ENCODE measurements at places on chromosomes 2 and 18.
A peak's percentile ranks its signal among the peaks of the same experiment; 100 is the strongest.

GRCh38 chr18:63155169-63155852, 164.3 kb downstream of the BCL2 start:
- DNase-seq = peak; percentile 87

DNA sequence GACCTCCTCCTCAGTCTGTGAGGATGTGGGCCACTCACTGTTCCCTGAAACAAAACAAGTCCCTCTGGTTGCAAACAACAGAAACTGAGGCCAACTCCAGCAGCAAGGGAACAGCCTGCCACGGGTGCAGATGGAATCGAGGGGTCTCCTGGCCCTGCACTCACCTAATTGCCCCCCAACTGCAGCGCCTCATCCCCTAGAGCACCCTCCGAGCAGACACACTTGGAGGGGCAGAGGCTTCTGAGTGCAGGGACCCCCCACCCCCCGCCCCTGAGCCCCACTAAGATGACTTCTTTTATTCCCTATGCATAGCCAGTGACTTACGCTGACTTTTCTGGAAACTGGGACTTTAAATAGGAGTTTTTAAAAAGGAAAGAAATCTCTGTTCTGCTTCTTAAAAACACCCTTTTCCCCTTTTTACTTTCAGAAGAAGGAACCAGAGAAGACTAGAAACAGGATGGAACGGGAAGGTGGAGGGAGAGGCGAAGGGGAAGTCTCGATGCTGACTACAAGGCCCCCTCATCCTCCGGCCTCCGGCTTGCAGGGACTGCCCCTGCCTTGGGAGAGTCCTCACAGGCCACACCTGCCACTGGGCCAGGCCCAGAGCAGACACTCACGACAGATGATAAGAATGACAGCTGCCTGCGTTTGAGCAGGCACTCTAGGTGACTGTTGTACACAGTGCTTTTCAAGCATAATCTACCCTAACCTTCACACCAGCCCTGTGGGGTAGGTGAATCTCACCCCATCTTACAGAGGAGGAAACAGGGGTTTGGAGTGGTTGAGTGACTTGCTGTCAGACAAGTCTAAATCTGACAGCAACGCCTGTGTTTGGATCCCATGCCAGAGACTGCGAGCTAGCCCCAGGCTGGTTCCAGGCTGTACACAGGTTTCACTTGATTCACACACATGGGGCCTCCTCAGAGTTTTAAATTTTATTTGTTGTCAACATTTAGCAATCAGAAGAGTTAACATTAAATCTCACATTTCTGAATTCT, 28.2 kb upstream of the BIN1 start:
- DNase-seq = no peak

DNA sequence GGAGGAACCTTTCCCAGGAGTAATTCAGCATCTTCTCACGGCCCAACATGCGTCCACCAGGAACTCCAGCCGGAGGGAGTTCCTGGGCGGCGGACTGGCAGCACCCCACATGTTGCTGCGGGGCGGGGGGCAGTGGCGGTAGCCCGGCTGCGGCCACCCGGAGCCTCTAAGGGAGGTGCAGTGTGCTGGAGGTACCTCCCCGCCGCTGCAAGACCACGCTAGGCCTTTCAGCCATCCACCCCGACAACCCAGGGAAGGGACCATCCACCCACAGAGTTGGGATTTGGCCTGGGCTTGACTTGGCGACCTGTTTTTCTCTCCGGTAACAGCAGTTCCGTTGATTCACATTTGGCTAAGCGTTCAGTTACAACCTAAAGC, 625 bp downstream of the LYPD6 start:
- no peak for DNase-seq

GRCh38 chr2:166376873-166377272, 1.1 kb upstream of the SCN9A start:
- DNase-seq = no peak

DNA sequence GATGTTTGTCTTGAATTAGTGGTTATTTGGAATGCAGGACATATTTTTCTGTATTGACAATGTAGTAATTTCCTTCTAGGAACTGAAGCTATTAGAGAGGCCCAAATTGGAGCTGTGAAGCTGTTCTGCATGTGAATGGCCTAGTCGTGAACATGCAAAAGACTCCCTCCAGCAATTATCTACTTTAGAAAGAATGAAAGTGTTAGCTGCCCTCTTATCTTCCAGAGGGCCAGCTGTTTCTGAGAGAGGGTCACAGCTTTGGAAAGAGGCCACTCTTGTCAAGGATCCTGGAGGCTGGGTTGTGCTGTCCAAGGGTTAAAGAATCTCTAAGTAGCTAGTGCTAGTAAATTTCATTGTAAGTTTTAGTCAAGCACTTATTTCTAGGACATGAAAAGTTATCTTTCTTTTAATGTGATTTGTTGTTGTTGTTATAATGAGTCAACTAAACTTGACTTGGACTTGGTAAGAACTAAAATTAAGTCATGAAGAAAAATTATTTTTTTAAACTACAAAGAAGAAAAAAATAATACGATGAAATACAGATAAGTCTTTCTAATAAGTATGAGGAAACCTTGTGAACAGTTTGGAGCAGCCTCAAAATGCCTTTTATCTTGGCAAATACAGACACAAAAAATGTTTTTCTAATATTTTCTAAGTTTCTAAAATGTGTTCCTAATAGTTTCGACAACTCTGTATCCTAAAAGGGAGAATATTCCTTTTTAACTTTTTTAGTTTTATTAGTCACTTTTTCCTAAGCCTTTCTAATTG, 36.8 kb downstream of the DPP4 start:
- DNase-seq = no peak

DNA sequence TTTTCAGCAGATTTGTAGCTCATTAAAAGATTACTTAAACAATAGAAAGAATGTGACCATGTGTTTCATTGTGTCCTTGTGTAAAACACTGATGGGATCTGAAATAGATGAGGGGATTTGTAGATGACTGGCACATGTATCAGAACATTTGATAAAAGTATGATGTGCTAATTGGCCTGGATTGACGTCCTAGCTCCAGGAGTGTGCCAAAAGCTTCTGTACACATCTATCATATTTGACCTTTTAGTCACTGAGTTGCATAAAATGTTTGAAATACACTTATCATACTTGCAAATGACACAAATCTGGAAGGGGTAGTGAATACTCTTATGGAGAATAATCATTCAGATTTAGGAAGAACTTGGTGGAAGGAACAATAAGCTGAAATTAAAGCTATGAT, 778.5 kb downstream of the ERBB4 start:
- no peak for DNase-seq

- peak; percentile 3 for DNase-seq
Observed at GRCh38 chr2:207184348-207184747, 18.6 kb upstream of the KLF7 start.

- DNase-seq = no peak
Observed at GRCh38 chr2:132977812-132978529, 308.0 kb upstream of the LYPD1 start.

- no peak for DNase-seq
Observed at GRCh38 chr2:195304310-195304709, 352.7 kb upstream of the SLC39A10 start.

DNA sequence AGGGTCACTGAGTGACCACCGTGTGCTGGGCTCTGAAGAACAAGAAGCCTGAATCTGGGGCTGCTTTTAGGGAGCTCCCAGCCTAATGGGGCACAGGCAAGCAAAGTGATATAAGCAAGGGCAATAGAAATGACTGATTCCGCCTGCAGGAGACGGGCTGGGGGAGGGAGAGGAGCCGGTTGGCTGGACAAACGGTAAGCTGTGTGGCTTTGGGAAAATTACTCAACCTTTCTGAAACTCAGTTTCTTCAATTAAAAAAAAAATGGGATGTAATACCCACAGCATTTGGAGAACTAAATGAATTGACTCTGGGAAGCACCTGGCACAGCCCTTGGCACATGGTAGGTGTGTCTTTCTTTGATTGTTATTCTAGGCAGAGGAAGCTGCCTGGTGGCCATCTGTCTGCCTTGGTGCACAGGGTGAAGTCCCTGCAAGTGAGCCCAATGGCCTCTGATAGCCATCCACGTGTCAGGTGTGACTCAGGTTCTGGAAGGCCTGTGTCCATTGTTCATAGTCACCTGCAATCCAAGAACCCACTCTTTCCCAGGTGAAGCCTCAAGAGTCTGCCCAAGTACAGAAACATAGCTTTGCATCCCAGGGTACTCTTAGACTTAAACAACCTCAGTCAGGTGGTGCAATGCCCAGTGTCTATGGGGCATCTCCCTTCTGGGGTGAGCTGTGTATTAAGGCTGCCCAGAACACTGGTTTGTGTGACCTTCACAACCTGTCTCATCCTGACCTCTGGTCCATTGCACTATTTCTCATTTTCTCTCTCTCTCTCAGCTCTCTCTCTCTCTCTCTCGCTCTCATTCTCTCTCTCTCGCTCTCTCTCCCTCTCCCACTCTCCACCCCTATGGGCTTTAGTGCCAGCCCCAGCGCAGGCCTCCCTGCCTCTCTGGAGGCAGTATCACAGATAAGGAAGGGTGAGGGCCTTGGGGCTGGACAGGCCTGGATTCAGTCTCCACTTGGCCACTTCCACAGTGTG, 30.0 kb upstream of the NTSR2 start:
- no peak for DNase-seq

DNA sequence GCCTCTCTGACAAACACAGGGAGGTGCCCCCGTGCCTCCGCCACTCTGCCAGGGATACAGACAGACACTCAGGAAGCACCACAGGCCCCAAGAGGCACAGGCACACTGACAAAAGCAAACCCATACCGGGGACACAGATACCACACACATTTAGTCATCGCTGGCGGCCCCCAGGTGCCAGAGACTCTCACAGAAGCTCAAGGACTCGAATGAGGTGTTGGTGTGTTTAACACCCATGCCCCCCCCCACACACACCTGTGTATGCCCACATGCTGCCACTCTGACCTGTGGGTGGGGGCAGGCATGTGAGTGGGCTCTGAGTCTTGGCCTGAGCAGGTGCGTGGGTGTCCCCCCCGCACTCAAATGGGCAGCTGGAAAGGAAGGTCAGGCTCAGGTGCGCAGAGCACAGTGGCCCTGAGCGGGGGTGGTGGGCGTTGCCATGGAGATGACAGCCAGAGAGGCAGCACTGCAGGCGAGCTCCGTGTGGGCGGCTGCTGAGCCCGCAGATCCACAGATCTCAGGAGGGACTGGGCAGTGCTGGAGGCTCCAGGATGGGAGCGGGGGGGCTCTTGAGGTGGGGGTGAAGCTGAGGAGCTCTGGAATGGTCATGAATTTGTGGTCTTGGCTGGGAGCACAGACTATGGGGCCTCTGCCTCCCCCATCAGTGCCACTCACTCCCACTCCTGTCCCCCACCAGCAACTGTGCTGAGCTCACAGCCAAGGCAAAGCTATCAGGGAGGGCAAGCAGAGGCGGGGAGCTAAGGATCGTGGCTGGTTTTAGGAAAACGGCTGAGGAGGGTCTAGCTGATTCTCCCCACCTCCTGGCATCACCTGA, 73.9 kb upstream of the TAF1B start:
- peak; percentile 59 for DNase-seq

- DNase-seq = peak; percentile 64
Observed at GRCh38 chr2:120287183-120288015, 34.7 kb downstream of the RALB start.

DNA sequence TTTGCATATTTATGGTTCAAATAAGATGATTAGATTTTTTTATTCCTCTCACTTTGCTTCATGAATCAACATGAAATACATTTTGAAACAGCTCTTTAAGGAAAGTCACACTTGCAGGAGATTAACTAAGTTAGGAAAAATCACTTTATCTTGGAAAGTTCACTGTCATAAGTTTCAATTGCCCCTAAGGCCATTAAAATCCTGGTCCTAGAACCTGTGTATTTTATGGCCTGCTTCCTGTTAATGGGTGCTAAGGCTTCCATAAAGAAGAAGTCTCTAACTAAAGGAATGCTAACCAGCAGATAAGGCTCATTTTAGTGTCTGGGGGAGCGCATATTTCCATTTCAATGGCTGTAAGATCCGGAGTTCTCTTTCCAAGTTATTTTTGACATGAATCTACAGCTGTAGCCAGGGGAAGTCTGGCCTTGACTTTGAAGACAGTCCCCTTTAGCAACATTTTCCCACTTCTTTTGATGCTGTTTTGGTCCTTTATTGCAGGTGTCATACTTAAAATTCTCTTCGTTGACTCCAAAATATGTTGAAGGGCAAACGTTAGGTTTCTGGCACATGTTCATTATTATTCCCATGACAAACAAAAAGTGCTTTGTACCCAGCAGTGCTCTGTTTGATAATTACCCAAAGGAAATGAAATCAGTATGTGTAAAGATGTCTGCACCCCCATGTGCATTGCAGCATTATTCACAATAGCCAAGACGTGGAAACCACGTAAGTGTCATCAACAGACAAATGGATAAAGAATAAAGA, 34.4 kb upstream of the SH3BP4 start:
- no peak for DNase-seq

GRCh38 chr2:45331410-45331786, 279.7 kb downstream of the SRBD1 start:
- no peak for DNase-seq

DNA sequence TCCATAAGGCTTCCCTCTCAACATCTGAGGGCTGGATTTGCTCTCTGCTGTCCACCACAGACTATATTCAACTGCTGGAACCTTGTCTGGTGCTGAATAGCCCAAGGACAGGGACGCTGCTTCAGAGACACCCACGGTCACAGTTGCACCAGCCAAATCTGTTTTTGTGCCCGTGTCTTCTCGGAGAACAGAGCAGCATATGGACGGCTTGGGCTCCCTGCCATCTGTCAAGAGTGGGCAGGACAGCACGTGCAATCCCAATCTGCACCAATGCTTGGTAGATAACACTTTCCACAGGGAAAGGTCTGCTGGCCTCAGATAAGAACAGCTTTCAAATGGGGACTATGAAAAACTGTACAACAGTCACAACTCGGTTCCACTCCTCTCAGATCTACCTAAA, 466.1 kb downstream of the TGIF1 start:
- DNase-seq = no peak

- peak; percentile 72 for DNase-seq
Observed at GRCh38 chr18:49561289-49562193, at the start of gene LIPG. TSS of gene LIPG (plus strand) at chr18:49562057. CDS start at chr18:49562309, 252 bp downstream.
